ENCODE measurements at places on chromosomes 4 and X.
A peak's percentile ranks its signal among the peaks of the same experiment; 100 is the strongest.

- peak; percentile 6 for DNase-seq
Observed at GRCh38 chr4:64784125-64784524, 374.9 kb upstream of the TECRL start.

DNA sequence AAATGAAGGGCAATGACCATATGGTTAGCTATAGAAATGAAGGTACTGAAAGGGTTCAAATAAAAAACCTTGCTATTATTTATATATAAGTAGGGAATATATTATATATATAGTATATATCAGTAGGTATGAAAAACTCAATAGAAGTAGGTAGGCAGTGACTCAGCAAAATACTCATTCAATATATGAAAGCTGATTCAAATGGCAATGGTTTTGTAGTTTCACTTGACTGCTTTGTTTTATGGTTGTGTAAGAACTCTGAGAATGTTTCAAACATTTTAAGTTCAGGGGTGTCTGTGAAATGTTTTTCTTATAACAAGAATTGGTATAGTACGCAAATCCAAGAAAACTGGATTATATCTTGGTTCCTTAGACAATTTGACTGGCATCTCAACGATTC lies 4.1 kb downstream of the ZNF280C start:
- DNase-seq: no peak

DNA sequence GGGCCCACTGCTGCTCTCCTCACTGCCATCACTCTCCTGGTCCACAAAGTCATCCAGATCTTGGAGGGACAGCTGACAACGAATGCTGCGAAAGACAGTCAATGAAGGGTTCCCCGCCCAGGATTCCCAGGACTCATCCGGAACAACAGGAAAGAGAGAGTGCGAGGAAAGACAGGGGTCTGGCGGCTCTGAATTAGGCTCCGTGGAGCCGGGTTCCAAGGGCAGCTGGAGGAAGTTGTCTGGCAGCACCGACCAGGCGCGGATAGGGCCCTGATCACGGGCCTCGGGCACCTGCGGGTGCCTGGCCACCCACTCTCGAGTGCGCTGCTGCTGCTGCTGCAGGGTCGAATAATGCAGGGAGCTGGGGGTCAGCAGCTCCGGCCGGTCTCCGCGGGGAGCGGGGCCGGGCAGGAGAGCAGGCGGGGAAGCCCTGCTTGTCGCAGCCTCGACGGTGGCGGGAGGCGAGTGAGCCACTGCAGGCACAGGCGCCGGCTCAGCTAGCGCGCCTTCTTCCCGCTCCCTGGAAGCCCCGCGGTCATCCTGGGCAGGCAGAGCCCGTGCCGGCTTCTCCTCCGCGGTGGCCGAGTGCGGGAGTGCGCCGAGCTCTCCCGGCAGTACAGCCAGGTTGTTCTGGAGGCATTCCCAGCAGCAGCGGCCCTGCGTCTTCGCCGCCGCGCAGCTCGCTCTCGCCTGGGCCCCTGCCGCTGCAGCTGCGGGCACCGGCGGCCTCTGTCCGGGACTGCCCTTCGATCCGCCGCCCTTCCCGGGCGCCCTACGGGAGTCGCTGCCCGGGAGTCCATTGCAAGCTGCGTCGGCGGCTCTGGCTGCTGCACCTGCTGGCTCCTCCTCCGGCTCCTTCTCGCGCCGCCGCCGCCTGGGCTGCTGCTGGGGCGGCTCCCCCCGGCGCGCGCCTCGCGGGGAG lies 1.1 kb downstream of the SOWAHB start:
- DNase-seq: peak; percentile 67

DNA sequence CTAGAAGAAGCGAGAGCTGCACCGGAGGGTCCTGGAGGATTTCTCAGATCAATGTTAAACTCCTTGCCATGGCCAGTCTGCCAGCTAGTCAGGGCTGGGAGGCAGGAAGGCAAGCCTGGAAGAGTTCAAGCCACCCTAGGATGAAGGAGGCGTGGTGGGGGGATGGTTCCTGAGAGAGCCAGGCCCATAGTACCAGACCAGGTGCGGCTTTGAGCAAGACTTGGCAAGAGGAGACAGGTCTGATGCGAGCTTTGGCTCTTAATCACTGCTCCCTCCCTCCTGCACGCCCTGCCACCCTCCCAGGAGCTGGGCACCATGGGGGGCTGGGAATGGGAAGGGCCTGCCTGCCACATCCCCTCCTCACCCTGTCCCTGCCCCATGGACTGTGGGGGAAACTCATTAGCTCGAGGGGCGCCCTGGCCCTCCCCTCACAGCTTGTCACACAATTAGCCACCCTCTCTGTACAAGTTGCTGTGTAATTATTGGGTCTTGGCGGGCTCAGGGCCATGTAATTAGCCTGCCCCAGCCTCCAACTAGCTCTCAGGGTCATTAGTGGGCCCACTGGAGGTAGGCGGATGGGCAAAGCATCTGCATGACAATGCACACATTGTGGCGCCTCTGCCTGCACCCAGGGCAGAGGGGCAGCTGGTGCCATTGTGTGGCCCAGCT lies 50.3 kb downstream of the EFNB1 start:
- DNase-seq: peak; percentile 45

DNA sequence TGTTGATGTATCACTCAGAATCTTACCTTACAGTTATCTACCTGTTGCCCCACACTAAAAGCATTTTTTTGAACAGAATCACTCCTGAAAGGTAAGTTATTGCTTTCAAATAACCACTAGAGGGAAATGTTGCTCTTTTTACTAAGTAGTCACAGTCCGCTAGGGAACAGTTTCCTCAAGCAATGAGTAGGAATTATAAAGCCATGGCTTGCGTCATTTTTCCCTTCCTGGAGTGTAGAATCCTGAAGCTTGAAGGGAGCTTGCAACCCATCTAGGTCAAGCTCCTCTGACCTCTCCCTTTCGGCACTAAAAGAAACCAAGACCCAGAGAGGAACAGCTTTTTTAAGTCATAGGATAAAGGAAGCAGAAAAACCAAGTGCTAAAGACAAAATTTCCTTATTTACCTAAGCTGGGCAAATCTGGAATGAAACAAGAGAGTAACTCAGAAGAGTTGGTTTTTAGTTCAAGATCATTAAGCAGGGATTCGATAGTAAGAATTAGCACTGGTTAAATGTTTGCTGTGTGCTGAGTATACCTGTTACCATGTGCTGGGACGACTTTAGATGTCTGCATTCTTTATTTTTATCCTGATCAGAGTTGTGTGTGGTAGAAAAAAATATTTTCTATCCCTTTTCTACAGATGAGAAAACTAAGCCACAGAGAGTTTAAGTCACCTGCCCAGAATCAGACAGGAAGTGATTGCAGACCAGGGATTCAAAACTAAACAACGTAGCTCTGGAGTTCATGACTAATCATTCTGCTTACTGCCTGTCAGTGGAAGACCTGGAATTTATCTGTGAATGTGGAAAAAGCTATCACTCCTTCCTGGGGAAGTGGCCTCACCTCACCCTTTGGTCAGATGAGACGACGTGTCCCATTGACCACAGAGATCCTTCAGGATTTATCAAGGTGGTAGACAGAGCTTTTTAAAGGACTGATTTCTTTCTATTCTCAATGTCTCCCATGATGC lies 631.5 kb downstream of the RAB28 start:
- peak; percentile 76 for DNase-seq

GRCh38 chr4:94537921-94538628 lies 86.3 kb downstream of the PDLIM5 start:
- DNase-seq: no peak

- DNase-seq: no peak
Observed at GRCh38 chrX:392575-392846, 5.8 kb upstream of the PPP2R3B start.

Data from COR-L47 (cell line).